T47D (cell line): ENCODE measurements at places on chromosomes 4 and X.

DNA sequence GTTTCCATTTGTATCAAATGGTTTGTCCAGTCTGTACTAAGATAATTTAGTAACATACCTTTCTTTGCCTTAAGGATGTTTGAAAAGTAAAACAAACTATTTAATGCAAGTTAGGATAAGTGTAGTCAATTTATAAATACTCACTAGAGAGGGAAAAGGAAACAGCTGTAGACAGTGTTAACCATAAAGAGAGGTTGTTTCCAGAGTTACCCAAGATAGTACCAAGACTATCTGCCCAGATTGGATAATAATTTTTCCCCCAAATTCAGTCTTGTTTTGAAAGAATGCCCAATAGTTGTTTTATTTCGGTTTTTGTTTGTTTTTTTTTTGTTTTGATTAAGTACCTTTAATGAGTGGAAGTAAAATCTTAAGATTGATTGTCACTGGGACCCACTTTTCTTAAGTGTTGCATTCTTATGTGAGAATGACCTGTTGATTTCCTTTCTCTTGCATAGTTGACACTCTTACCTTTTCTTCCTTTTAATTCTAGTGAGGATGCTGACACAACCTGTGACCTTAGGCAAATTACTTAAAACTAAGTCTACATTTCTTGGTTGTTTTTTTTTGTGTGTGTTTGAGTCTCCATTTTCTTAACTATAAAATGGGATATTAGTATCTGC is 12.8 kb downstream of the AFF1 start:
- DNase-seq, result no peak

DNA sequence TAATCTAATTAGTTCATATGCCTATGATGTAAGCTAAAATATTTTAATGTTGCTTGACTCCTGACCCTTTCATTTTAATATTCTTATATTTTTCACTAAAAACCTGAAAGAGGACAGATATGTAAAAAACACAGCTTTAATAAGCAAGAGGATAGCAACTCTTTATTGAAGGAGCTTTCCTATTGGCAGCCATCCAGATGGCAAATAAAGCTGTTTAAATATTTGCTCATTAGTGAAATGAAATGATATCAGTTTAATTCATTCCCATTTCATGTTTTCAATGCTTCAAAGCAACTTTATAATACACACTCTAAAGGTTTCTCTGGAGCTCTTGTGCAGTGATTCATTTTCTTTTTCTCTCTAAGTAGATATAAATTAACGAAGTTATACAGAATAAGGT is 473.4 kb downstream of the PCDH7 start:
- no peak for DNase-seq

DNA sequence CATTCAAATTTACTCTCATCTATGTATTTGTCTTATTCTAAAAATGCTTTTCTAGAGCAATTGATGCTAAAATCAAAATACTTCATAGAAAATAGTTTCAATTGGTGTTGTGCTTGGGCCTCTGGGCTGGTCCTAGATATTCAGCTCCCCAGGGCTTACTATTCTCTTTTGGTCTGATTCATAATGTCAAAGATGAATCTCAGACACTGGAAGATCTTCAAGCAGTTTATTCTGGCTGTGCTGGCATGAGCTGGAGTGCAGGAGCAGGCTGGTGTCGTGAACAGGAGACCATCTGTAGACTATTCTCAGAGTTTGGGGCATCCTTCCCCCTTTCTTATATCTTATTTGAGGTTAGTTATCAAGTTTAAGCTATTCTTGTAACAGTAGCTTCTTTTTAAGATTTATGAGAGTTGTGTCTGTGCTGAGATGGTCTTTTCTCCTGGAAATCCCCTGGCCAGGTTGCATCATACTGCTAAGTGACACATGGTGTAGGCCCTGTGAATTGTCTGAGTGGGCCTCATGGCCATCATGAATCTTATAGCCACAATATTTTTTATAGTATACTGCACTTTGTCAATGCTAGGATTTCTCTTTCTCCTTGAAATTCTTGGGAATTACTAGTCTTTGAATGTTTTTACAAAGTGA is 1624.0 kb upstream of the IGFBP7 start:
- no peak for DNase-seq

DNA sequence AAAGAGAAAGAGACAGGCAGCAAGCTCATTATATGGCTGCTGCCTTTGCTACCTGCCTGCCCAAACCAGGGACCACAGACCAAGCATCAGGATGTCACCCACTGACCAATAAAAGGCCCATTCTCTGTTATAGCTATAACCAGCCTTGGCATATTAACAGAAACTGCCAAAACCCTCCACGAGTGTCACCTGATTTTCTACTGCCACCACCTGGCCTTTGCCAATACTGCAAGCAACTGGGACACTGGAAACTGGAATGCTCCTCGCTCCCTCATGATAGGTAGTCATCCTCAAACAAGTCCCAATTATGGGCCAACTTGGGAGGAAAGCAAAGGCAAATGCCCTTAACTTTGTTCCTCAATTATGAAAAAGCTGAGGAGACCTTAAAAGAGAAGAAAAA is 76.0 kb downstream of the SPIN4 start:
- DNase-seq, result peak; percentile 81
